MV-4-11 (cell line): ENCODE measurements at places on chromosomes 11 and 22.

- DNase-seq = no peak
Measured at GRCh38 chr11:95451261-95451660, 220.3 kb upstream of the SESN3 start.

DNA sequence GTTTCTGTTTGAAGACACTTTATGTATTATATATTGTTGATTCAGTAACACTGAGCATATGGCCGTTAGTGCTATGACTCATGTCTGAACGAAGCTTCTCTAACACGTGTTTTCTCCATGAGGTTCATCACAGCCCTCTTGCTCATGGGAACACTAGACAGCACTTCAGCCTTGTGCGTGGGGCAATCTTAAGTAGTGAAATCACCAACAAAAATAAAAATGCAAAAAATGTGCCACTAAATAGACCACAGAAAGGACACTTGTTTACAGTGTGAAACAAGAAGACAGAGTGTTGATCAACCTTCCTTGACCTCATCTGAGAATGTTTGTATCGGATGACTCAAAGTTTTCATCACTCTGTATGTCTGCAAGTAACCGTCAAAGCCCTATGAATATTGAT lies 94.5 kb downstream of the FDX1 start:
- no peak for DNase-seq

DNA sequence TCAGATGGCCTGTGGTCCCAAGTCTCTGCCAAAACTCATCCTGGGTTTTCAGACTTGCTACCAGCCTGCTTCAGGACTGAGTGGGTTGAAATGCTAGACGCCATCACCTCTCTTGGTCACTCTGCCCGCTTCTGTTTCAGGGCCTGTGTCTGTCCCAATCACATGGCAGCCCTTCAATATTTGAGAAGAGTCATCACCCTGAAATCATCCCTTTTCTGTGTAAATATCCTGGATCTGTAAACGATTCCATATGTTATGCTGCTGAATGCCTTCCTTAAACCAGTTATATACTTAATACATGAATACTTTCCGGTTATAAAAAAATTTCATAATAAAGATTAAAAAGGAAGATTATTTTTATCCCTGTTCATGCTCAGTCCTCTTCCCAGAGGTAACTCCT lies 39.8 kb upstream of the TLCD5 start:
- no peak for DNase-seq

DNA sequence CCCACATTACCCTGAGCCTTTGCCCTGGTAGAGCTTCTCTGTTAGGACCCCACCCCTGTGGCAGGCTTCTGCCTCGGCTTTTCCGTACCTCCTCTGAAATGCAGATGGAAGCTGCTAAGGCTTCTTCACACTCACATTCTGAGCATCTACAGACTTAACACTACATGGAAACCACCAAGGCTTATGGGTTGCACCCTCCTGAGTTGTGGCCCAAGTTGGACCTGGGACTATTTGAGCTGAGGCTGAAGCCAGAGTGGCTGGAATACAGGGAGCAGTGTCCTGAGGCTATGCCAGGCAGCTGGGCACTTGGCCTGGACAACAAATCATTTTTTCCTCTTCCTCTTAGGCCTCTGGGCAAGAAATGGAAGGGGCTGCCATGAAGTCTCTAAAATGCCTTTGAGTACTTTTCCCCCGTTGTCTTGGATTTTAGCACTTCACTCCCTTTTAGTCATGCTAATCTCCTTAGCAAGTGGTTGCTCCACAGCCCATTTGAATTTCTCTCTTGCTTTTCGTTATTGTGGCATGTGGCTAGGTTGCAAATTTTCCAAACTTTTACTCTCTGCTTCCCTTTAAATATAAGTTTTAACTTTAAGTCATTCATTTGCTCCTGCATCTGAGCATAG lies 114.8 kb upstream of the FIBIN start:
- no peak for DNase-seq

DNA sequence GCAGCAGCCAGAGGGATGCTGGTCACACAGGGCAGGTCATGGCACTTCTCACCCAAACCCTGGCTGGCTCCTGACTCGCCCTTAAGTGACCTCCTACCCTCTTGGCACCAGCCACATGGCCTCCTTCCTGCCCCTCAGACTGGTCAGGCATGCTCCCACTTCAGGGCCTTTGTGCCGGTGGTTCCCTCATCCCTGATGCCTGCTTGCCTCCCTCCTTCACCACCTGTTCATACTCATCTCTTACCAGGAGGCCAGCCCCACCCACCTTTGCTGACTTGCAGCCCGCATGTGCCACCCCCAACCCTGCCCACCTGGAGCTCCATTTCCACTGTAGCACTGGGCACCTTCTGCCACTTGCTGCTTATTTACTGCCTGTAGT lies 20.1 kb downstream of the GNAZ start:
- DNase-seq = no peak
